ENCODE measurements at places on chromosomes 13 and 19.

- DNase-seq: no peak
These were observed 277.5 kb downstream of the DNAJC15 start for GRCh38 chr13:43300865-43301264.

DNA sequence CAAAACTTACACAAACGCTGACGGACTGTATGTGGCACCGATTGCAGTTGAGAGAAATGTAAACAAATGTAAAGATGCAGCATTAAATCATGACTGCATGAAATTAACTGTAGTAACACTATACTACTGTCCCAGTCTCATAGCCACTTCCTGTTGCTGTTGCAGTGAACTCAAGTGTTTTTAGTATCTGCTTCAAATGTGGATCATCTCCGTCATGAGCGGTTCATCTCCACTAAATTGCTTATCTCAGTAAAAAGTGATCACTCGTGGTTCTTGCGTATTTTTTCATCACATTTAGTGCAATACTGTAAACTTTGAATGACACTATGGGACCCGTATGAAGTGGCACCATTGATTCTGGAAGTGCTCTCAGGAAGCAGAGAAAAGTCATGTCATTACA, 60.3 kb upstream of the RNF113B start:
- DNase-seq: no peak

DNA sequence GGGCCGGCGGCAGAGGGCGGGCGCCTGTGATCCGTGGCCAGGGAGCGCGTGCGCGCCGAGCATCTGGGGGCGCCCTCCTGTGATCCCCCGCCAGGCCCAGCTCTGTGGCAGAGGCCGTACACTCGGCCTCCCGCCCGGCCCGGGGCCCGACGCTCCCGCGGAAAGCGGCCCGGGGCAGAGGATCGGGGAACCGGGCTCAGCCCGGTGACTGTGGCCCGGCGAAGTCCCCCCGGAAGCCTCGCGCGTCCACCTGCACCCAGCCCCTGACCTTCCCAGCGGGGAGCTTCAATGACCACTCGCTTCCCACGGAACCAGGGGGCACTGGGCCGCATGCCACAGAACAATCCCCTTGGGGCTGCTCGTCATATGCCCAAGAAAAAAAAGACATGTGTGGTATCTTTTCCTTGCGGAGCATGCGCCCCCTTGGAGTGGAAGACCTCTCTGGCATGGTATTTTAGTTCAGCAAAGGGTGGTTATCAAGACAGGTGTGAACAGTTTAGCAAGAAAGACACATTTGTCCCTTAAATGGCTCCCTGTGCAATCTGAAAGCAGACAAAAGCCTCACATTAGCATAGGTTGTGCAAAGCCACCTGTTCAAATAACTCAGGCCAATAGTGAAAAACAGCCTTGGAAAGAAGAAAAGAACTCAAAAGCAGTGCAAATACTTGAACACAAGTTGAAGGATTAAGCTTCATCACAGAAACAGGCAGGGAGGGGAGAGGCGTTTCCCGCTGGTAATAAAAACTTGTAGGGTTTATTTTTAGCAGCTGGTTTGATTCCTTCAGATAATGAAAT, 290.9 kb upstream of the SOX21 start:
- no peak for DNase-seq

GRCh38 chr13:111852725-111853518, 214.0 kb upstream of the SOX1 start:
- DNase-seq: no peak

DNA sequence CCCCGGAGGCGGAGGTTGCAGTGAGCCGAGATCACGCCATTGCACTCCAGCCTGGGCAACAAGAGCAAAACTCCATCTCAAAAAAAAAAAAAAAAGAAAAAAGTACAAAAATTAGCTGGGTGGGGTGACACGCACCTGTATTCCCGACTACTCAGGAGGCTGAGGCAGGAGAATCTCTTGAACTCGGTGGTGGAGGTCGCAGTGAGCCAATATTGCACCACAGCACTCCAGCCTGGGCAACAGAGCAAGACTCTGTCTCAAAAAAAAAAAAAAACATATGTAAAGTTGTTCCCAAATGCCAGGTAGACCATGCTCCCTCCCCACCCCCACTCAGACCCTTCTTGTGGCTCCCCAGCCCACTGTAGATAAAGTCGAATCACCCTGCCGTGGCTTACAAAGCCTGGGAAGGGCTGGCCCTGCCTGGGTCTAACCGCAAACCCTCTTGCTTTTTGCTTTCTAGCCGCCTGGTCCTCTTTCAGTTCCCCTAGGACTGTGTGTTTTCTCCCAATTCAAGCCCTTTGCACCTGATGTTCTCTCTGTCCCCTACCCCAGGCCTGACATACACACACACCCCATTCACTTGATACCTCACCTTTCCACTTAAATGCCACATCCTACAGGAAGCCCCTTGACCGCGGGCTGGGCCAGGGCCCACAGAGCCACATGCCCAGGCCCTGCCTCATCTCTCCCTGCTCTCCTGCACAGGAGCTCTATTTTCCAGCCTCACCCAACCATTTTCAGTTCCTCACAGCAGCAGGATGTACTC, 34.4 kb downstream of the MAP4K1 start:
- peak; percentile 75 for DNase-seq

DNA sequence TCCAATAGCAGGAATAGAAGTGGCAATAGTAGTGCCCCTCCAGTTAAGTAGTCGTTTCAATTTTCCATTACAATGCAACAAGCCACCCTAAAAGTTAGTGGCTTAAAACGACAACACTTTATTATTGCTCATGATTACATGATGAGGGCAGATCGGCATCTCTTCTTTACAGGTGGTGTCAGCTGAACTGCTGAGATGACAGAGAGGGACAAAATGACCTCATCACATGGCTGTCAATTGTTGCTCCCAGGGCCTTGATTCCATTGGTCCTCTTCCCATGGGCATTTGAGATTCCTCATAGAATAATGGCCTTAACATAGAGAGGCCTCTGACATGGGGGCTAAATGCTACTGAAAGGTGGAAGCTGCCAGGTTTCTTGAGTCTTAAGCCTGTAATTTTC, 679.8 kb upstream of the KLHL1 start:
- no peak for DNase-seq

DNA sequence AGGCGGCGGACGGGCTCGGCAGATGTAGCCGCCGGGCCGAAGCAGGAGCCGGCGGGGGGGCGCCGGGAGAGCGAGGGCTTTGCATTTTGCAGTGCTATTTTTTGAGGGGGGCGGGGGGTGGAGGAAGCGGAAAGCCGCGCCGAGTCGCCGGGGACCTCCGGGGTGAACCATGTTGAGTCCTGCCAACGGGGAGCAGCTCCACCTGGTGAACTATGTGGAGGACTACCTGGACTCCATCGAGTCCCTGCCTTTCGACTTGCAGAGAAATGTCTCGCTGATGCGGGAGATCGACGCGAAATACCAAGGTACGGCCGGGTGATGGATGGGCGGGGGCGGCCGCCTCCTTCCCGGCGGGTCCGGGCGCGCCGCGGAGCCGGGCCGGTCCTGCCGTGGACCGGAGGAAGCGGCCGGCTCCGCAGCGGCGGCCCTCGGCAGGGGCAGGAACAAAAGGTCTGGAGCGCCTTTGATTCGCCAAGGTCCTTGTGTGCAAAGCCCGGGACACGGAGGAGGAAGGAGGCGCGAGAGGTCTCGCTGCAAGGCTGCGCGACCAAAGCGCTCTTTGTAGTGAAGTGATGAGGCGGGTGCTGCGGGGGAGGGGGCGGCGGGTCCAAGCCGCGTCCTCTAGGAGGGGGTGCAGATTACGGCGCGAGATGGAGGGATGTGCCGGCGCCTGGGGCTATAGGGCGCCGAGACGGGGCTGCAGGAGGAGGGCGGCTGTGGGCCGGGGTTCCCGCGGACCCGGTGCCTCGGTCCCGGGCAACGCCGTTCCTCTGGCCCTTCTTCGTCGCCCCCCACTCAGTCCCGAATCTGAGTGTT, 689 bp downstream of the ING1 start:
- peak; percentile 80 for DNase-seq

DNA sequence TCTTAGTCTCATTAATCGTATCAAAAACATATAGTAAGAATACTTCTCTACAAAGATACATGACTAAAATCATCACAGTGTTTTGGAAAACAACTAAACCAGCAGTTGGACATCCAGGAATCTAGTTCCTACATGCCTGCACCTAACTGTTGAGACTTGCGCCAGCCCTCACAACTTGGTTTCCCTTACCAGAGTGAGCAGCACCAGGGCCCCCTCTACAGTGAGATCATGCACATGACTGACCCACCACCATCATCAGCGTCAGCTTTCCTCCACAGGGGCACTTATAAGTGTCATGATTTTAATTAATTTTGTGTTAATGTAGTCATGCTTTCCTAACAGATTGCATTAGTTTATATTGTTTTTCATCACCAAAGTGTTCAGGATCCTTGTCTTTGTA, 1322.0 kb downstream of the EFNB2 start:
- no peak for DNase-seq

GRCh38 chr19:44890366-44891015, 563 bp upstream of the TOMM40 start:
- peak; percentile 99 for DNase-seq

DNA sequence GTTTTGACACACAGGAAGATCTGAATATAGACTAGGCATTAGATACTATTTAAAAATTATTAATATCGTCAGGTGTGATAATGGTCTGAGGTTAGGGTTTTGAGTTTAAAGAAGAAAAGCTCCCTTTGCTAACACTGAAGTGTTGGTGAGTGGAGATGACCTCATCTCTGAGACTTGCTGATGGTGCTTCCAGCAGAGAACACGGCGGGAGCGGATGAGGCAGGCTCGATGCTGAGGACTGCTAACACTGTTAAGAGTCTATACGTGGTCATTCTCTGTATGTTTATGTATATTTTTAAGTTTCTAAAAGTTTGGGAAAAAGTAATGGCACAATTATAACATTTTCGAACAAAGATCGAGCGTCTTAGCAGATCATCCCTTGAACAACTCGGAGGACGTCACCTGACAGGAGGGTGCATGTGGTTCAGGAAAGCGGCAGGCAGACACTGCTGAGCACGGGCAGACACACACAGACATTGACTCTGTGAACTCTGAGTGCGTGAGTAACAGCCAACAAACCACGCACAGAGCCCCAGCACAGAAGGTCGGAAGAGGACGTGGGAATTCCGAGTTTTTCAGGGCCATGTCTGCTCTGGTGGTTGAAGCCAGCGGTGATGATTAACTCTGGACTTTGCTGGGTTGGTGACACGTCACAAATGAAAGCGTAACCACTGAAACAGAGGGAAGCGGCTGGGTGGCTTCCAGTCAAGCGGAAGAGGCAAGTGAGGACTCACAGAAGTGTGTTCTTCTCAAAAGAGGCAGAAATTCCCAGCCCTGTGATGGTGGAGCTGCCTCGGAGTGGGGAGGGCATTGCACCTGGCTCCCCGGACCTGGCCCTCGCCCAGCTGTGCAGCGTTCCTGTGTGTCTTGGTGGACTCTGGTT, 91.9 kb upstream of the TEX29 start:
- DNase-seq: no peak

- no peak for DNase-seq
These were observed 119.0 kb upstream of the OBI1 start for GRCh38 chr13:78777976-78778375.

- no peak for DNase-seq
These were observed 52.0 kb downstream of the DPF1 start for GRCh38 chr19:38172001-38172400.

GRCh38 chr19:44346556-44346955, 9.9 kb downstream of the ZNF112 start:
- DNase-seq: no peak

- no peak for DNase-seq
These were observed 7.7 kb upstream of the PROZ start for GRCh38 chr13:113150550-113151365.

DNA sequence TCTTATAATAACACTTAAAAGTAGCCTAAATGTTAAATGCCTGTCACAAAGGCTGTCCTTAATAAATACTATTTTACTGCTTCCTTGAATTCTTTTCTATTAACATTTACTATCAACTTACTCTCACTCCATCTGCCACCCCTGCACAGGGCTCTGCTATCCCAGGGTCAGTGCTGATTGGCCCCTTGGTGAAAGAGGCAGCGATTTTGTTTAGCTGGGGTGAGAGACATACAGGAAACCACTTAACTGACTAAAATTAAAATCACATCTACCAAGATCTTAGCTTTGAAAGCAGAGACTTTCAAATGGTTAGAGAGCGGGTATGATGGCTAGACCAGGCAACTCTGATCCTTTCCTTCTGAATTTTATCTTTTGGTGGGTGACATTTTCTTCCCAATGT, 149.9 kb upstream of the HTR2A start:
- DNase-seq: no peak

- no peak for DNase-seq
These were observed 12.2 kb downstream of the TMEM160 start for GRCh38 chr19:47036097-47036651.

DNA sequence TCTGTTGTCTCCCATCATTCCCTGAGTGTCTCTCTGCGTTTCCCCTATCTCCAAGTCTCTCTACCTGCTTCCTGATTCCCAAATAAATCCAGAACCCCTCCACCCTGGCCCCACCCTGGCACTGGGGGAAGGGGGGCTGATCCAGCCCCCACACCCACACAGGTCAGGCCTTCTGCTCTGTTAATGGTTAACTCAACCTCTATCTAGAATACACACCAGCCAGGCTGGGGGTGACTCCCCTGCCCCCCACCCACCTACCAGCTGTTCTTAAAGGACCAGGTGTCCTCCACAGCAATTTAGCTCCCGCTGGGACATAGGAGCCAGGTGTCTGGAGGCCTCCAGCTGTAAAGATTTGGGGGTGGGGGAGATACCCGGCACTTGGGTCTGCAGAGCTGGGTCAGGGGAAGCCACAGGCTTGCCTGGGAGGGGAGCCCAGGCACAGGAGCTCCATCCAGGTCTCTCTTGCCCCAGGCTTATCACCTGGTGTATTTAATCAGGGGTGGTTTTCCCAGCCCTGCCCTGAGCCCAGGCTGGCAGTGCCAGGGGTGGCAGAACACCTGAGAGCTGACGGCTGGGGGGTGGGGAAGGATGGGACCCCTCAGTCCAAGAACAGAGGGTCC, 3.9 kb downstream of the IRF2BP1 start:
- no peak for DNase-seq

GRCh38 chr19:40442328-40443130, 1.6 kb downstream of the SERTAD3 start:
- DNase-seq: peak; percentile 63

DNA sequence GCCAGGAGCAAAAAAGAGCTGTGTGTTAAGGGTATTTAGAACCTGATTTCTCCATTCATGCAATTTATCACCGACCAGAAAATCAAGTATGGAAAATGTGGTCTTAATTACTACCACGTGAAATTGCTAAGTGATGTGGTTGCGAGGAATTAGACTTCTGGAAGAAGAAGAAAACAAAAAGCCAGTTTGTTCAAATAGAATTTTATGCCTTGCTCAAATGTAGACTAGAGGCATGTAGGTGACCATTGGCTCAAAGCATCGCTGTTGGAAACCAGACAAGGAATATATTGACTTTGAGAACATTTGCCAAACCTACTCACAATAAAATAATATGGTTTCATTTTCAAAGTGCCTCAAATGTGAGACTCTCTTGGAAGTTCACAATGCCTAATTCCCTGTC, 57.3 kb upstream of the LRCH1 start:
- no peak for DNase-seq

DNA sequence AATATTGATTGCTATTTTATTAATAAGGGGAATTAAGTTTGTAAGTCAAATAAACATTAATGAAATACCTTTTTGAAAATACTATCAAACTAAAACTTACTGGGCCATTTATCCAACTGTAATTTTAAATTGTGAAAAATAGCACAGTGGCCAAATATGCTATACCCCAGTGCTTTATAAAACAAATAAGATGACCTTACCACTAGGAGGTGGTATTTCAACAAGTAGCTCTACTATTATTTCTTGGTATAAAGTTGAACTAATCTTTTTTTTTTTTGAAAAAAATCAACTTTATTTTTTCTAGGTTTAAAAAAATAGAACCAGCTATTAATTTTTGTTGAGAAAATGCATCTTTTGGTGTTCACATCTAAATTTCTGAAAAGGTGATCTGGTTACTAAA, 14.7 kb downstream of the LACC1 start:
- no peak for DNase-seq

GRCh38 chr19:51607077-51607476, 23.1 kb downstream of the SIGLEC5 start:
- peak; percentile 81 for DNase-seq
